ENCODE measurements at places on chromosomes 3 and 15.

DNA sequence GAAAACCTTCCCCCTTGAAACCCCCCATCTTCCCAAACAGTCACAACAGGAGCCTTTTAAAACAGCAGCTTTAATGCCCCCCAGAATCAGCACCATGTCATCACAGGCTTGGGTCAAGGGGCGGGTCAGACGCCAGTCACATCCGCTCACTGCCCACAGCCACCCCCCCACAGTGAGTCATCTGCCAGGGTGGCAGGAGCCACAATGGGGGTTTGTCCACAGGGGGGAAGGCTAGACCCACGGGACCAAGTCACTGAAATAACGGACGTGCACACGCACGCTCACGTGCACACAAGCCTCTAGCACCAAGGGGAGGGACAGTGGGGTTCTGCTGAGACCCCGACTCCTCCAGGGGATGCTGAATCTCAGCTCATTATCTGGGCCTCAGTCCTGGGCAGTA is 441 bp upstream of the UCN2 start:
- DNase-seq, result peak; percentile 36

- no peak for DNase-seq
Measured at GRCh38 chr3:96070678-96071077, 743.7 kb upstream of the EPHA6 start.

GRCh38 chr3:99817047-99817436 is 620 bp upstream of the CMSS1 start:
- peak; percentile 24 for DNase-seq

- DNase-seq, result no peak
Measured at GRCh38 chr15:44591326-44591725, 54.4 kb downstream of the EIF3J start.

Measured in activated CD4-positive, alpha-beta T cell treated with anti-CD3 and anti-CD28 coated beads for 36 hours (primary cell).